ENCODE measurements at places on chromosomes 1 and 21.

- DNase-seq = no peak
Observed at GRCh38 chr1:48820491-48820890, 43.8 kb upstream of the BEND5 start.

DNA sequence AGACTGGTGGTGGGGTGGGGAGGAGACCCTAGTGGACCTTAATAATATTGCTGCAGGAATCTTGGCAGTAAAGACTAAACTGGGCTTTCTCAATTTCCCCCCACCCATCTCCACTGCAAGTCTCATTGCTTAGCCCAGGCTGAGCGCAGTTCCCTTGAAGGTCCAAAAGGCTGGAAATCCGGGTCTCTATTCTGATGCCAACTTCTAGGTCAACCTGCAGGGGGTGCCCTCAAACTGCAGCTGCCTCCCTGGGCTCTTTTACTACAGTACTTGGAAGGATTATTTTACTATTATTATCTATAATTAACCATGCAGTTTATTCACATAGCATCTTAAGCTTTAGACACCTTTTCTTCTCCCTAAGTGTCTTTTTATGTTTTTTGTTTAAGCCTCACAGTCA is 85.4 kb upstream of the WARS2 start:
- DNase-seq = no peak

- peak; percentile 30 for DNase-seq
Observed at GRCh38 chr1:193104502-193104906, 710 bp downstream of the GLRX2 start.

DNA sequence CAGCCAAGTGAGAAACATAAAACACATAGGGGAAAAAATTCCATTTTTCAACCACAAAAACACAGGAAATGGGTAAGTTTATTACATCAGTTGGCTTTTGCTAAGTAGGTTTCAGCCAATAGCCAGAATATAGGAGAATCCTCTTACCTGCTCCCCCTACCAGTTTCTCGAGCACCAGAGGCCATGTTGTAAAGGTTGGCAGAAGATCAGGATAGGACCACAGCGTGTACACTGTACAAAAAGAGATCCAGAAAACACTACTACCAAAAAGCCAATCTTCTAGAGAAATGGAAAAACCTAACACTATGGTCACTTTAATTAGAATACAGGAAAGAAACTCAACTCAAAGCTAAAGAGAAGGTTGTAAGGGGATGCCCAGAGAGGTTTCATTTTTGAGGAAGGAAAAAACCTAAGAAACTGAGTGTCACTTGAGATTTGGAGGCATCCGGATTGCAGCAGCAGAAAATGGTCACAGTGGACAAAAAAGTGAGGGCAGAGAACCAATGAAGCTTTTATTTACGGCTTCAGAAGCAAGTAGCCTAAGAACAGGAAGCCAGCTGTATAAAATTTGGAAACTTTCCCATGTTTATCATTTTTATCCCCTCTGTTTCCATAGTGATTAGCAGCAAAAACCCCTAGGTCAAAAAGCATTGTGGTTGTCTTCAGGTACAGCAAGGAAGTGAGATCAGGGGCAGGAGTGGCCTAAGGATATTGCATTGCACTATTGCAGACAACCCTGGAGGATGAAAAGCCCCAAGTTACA is 2.9 kb downstream of the EIF2D start:
- no peak for DNase-seq

DNA sequence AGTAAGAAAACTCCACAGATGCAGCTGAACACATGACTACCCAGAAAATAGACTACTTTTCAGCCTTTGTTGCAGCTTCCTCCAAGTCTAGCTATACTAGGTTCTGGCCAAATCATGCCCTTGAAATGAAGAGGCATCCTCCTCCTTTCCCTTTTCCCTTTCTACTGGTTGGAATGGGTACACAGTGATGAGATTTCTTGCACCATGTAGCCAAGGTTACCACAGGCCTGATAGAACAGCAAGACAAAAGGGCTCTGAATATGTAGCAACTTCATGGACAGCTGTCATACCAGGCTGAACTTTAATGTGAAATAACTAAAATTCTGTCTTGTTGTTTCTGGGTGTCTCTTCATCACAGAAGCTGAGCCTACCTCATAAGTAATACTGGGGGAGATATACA is 146.5 kb downstream of the PDE4B start:
- DNase-seq = no peak

- DNase-seq = no peak
Observed at GRCh38 chr1:214332946-214333798, 52.2 kb downstream of the SMYD2 start.

DNA sequence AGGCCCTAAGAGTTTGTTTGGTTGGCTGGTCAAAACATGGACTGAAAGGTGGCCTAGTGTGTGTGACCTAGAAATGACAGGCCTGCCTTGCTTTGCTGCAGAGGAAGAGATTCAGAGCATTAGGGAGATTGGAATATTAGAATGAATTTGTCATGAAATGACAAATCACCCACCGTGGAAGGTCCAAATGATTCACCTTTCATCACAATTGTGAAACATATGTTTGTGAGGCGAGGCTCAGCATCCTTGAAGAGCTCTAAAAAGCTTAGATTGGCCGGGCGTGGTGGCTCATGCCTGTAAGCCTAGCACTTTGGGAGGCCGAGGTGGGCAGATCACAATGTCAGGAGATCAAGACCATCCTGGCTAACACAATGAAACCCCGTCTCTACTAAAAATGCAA is 5.5 kb downstream of the LCE1B start:
- no peak for DNase-seq

DNA sequence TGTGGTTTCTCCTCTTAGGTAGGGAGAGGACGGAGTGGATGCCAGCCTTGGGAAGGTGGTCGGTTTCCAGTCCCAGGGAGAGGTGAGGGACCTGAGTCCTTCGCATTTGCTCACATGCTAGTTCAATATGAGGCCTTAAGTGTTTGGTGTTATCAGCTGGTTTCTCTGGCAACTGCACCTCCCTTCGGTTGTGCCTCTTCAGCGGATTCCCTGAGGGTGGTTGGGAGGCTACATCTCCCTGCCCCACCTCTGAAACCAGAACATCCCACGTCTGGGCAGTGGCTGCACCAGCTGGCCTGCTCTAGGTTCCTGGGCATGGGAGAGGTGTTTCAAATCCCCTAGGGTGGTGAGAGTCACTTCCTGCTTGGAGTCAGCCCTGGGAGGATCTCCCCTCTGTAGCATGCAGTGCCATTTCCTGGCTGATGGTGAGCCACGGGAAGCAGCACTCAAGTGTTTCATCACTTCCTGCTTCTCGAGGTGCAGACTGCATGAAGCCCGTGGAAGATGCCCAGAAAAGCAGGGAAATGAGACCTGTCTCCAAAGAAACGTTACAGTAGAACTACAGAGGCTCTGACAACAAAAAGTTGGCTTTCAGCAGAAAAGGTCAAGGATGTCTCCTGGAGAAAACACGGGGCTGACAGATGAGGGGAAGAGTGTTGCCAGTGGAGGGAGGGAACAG is 4.5 kb downstream of the TMEM125 start:
- DNase-seq = no peak

GRCh38 chr1:101017448-101017847 is 8.1 kb downstream of the DPH5 start:
- DNase-seq = no peak

Data from activated T-cell treated with anti-CD3 and anti-CD28 coated beads, Interleukin-2, amount 50 U/mL, for 1 hour (primary cell).